ENCODE measurements at places on chromosomes 1 and 21.

DNA sequence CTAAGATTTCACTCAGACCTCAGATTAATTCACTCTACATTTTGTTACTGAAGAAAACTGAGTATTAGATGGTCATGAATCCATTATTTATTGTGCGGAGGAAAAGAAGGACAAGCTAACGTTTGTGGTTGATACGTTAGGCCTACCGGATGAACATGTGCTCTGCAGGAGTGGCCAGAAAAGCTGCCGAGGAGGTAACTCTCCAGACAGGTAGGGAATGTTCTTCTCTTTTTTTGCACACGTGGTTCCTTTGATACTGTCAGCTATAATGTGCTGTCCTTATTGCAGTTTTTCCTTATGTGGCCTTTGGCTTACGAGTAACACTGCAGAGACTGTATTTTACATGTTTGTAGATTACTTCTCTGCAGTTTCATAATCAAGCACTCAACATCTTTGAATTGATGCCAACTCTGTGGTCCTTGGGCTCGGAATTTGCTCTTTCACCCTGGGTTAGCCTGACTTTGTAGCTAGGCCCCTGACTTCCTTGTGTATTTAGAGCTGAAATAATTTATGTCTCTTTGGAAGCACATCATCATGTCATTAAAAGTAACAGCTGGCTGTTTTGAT, 13.6 kb downstream of the MTR start:
- DNase-seq: no peak

DNA sequence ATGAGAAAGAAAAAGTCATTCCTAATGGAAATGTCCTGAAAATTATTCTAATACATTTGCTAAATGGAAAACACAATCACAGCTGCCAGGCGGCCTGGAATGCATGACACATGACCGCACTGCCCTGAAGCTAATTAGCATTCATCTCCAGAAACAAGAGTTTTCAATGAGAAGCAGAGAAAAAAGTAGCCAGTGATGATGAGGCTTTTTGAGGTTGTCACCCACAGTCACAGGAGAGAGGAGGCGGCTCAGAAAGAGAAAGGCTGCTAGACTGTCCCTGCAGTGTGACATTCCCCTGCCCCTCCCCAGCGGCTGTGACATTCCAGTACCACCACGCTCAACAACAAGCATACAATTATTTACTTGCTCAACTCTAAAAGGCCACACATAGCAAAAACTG, 122.9 kb upstream of the KRTAP19-8 start:
- no peak for DNase-seq

DNA sequence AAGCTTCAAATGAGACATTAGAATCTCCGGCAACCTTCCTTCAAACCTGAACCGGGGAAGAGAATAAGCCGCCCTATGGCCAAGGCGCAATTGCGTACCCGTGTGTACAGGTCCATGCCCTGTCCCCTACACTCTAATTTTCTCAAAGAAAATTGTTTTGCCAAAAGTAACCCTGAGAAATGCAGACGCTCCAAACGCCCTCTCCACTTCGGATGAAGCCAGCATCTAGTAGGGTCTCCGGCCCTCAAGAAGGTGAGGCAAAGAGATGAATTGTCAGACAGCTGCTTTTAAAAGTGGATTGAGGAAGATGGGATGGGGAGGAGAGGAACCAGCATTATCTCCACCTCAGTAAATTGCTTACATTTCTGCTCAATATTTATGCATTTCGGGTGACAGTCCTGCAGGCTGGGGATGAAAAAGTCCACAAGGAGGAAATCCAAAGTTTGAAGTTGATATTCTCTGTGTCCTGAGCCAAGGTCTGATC, 630 bp upstream of the LHX9 start:
- no peak for DNase-seq

GRCh38 chr1:71049951-71050598, 2.5 kb upstream of the PTGER3 start:
- DNase-seq: peak; percentile 67

- DNase-seq: no peak
Measured at GRCh38 chr1:199936441-199936840, 91.1 kb upstream of the NR5A2 start.

DNA sequence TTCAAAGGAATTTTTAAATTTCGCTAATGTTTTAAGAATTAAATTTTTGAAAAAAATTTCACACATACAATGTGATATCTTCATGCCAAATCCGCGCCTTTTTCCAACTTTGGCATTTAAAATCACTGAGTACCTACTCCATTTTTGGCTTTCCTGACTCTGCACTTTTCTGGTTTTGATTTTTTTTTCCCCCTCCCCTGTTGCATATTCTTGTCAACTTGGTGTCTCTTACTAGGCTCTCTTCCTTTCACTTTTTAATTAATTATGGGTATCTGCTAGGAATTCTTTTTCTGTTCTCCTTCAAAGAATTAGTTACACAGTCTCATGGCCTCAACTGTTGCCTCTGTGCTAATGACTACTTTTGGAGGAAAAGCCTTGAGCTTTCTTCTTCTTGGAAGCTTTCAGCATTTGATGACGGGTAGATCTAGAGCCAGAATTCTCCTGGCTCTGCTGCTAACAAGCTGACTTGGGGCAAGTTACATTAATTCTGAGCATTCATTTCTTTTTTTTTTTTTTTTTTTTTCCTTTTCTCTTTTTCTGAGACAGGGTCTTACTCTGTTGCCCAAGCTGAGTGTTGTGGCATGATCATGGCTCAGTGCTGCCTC, 1.8 kb downstream of the AGL start:
- no peak for DNase-seq

GRCh38 chr1:170891872-170892271, 43.5 kb upstream of the MROH9 start:
- DNase-seq: no peak

- DNase-seq: no peak
Measured at GRCh38 chr1:25111706-25112105, 120.6 kb downstream of the SYF2 start.

Measured in ACHN (cell line).